M059J (cell line): ENCODE measurements at places on chromosomes 1 and 21. TPM values are rescaled to one million over a fixed set of nuclear protein-coding genes. Genes with fewer than 3 reads are reported as not detected.

DNA sequence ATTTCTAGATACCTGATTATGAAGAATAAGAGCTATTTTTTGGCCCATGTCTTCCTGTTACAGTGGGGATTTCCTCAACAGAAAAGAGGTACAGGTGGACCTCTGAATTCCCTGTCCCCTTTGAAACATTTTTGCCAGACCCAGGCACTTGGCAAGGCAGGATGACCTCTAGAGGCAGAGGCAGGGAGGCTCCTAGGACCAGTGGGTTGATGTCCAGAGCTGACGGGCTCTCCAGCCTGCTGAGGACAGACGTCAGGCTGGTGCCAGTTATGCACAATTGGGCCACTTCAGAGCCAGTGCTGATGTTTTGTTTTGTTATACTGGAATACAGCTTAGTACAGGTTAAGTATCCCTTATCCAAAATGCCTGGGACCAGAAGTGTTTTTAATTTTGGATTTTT, 18.5 kb upstream of the A3GALT2 start:
- DNase-seq: no peak

- DNase-seq: no peak
Observed at GRCh38 chr1:23615852-23616251, 56.6 kb upstream of the ID3 start.

DNA sequence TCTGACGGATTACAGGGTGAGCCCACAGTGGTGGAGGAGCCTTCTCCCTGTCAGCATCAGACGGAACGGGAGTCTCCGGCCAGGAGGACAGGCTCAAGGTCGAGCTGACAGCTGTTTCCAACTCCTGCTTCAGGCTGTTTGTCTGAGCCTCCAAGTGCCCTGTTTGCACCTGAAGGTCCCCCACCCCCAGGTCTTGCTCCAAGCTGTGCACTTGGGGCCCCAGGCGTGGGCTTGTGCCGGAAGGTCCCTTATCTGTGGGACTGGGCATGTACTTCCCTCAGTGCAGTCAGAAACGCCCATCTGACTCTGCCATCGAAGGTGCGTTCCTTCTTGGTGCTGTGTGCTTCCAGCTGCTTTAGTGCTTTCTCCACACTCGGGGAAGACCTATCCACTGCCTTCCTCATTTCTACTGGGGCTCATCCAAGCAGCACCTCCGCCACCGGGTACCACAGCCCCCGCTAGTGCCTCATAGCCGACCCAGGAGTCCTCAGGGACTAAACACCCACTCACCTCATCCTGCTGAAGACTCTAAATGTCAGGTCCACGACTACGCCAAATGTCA, 29.5 kb upstream of the CR2 start:
- DNase-seq: no peak

DNA sequence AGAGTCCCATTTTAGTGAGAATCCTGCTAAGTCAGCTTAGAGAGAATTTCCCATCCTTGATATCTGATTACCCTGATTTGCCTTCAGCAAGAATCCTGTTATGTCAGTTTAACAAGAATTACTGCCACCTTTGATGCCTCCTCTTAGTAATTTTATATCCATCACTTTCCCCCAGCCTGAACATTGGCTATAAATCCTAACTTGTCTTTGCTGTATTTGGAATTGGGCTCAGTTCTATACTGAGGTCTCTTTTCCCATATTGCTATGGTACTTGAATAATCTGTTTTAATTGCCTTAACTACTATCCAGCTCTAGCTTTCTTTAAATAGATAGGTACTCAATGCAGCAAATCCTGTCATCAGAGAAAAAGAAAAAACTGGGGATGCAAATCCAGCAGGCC, 842.0 kb upstream of the ADAMTS5 start:
- no peak for DNase-seq

DNA sequence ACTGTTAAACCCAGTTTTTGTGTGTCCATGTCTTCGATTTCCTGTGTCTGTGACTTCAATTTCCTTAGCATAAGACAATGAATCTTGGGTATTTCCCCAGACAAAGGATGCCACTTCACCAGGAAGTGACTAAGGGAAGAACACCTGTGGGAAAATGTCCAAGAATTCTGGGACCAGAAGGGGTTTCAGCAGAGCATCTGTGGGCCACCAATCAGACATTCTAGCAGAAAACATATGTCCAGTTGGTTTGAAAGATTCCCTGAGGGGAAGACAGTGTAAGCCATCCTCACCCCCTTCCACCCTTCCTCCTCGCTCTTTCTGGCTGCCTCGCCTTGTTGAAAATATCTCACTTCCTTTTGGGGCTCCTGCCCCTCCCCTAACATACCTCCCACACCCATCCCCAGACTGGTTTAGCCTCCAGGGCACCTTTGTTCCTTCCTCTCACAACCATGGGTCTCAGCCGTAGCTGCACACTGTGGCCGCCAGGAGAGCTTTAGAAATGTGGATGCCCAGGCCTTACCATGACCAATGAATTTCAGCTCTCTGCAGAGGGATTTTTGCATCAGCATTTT, 25.5 kb upstream of the IFNAR1 start:
- DNase-seq: no peak

The CDCA8 gene
- 36.8 and 38.4 TPM in 2 replicates for total RNA-seq

DNA sequence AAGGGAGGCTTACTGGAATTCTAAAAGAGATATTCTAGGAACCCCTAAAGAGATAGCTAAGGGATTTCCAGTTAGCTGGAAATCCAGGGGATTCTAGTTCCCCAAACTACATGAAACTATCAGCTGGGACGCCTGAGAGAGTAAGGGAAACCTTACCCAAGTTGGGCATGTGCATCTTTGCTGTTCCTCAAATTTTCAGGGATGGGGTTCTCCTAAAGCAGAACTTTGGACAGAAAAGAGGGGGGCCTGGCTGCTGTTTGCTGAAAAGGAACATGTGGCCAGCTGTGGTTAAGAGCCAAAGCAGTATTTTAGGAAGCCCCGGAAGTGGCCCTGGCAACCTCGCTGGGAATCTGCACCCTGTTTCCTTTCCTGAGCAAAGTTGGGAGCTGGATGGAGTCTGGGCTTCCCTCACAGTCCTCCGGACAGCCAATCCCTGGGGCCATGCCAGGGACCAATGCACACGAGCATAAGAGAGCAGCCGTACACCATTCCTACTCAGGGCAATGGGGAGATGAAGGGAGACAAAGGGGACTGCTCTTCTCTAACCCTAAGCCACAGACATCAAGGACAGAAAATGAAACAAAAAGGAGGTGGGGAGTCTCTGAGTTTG, 154.3 kb downstream of the PLXNA2 start:
- no peak for DNase-seq

GRCh38 chr1:53391982-53392381, 64.1 kb upstream of the LRP8 start:
- no peak for DNase-seq

GRCh38 chr1:2192031-2192995, 2.3 kb downstream of the FAAP20 start:
- no peak for DNase-seq

The CD1E gene
- total RNA-seq: not detected in 2 replicates

DNA sequence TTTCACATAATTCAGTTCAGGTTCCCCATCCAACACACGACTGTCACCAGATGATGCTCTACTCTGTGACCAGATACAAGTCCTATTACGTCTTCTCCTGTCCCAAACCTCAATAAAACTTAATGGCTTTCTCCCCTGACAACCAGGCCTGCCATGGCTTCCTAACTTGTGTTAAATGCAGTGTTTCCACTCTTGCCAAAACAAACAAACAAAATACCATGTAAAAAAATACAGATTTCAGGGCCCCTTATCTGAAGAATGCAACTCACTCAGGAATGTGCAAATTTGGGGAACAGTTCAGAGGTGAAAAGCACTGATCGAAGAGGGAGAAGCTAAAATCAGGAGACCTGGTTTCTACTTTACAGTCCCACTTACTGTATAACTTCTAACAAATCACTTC, 863 bp upstream of the NUF2 start:
- no peak for DNase-seq

DNA sequence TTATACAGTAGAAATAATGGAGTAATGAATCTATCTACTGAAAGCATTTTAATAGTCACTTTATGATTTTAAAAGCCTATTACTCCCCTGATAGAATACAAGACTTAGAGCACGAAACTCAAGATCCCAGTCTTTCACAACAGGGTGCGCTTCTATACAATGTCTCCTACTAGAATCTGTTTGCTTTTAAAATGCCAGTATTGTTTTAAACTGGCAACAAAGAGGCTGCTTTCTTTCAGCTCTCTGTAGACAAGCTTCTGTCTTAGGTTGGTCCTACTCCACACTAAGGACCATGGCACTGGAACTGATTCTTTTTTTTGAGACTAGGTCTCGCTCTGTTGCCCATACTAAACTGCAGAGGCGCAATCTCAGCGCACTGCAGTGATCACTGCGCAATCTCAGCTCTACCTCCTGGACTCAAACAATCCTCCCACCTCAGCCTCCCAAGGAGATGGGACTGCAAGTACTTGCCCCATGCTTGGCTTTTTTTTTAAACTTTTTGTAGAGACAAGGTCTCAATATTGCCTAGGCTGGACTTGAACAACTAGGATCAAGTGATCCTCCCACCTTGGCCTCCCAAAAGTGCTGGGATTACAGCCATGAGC, 4.8 kb downstream of the DCAF8 start:
- no peak for DNase-seq

The CR1L gene
- total RNA-seq: 3.6 TPM in 1 of 2 replicates, not detected in the other

GRCh38 chr1:3135744-3136455, 66.9 kb downstream of the PRDM16 start:
- DNase-seq: no peak

DNA sequence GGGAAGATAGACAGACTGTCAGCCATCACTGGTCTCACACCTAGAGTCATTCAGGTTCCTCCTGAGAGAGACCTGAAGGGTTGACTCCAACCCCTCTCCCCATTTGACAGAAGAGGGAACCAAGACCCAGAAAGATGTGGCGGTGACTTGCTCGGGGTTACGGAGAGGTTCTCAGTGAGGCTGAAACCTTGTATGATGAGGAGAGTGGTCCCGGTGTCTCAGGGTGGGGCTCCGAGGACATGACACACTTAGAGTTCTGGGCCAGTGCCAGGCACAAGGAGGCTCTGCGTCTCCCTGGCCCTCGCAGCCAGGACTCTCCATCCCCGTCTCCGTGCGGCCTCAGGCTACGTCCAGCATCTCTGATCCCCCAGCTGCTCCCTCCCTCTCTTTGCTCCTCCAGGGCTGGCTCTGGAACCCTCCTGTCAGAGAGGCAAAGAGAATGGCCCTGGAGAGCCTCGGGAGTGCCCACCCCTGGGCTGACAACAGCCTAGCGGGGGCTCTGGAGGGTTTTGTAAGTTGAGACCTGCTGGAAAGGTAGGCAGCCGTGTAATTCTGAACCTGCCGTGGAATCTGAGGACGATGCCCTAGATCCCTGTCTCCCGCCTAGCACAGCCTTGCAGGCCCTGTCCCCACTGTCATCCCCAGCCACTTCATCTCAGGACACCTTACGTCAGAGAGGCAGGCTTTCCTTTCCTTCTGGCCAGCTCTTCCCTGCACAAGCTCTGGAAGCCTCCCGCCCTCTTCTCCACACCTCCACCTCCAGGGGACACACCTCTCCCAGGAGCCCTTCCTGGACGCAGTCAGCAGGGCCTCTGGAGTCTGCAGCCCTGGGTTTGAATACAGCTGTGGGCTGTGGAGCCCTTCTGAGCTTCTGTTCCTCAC, 4.1 kb downstream of the EFHD2 start:
- no peak for DNase-seq

DNA sequence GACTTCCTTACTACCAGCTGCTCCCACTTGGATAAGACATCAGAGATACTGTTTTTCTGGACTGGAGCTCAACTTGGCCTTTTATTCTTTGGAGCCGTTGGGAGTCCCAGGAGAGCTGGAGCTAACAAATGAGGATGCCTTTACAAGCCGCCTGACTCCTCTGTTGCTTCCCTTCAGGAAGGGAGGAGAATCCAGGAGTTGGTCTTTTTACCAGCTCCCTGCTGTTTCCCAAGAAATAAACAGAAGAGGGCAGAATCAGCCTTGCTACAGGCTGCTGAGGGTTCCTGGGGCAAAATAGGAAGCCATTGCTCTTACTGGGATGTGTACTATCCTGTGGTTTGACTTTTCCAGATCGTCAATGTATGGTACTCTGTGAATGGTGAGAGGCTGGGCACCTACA, 1.5 kb downstream of the EIF3I start:
- no peak for DNase-seq
